Activated CD8-positive, alpha-beta memory T cell treated with anti-CD3 and anti-CD28 coated beads for 1 hour (primary cell): ENCODE measurements at places on chromosomes 3 and 15.
A peak's percentile ranks its signal among the peaks of the same experiment; 100 is the strongest.

DNA sequence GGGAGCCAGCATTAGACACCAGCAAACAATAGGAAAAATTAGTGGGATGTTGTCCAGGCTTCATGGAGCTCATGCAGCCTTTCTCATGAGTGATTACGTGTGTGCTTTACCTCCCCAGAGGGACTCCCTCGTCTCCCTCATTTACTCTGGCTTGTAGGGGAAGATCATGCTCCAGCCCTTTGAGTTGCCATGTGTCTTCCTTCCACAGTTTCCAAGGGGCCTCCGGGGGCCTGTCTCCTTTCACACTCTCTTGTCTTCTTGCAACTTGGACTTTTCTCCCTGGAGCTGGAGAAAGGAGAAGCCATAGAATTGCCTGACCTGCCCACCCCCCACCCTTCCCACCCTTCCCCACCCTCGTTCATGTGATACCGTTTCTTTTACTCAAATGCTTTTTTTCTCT is 98.7 kb downstream of the FAM43A start:
- DNase-seq = no peak

DNA sequence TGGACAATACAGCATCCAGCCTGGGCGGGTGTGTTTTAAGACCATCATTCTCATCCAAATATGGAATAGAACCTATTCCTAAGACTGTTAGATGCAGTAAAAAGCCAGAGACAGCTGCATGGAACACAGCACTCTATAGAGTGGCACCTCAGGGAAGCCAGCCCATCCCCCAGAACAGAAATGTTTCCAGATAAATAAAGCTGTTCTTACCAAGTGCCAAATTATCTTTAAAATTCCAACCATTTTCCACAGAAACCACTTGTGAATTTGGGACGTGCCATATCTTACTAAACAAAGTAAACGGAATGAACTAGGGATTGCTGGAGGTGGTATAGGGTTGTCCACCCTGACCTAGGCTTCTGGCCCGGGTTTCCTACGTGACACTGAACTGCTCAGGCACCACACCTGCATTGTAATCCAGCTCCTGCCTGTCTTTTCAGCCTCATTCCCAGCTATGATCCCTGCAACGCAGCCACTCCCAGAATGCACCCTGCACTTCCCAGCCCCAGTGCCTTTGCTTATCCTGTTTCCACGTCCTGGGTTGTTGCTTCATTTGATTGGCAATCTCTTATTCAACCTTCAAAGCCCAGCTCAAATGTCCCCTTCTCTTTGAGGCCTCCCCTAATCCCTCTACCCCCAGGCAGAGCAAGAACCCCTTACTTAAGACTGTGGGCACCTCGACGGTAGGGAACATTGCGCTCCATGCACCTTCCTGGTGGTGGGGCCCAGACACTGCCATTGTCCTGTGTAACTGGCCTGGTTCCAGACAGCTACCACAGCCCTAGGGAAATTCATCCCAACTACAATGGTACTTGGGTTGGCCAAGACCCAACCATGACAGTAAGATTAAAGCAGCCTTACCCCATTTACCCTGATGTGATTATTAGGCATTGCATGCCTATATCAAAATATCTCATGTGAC is 100.2 kb downstream of the IQSEC1 start:
- no peak for DNase-seq

DNA sequence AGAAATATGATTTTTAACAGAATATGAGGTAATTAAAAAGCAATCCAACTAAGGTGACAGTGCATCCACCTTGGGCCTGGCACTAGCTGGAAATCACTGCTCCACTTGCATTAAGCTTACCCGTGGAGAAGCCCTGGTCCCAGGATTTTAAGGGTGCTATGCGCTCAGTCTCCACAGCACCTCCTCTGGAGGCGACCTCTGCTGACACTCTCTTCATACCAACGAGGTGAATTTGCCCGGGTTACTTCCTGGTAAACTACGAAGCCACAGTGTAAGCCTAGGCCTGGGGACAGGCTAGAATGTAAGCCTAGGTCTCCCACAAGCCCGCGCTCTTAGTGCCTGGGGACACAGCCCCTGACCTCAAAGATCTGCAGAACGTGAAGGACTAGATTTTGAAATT is 793 bp downstream of the APOD start:
- no peak for DNase-seq

- DNase-seq = no peak
Observed at GRCh38 chr15:67085237-67085817, 19.9 kb downstream of the SMAD3 start.

GRCh38 chr3:196650740-196651311 is 11.3 kb downstream of the NRROS start:
- no peak for DNase-seq

DNA sequence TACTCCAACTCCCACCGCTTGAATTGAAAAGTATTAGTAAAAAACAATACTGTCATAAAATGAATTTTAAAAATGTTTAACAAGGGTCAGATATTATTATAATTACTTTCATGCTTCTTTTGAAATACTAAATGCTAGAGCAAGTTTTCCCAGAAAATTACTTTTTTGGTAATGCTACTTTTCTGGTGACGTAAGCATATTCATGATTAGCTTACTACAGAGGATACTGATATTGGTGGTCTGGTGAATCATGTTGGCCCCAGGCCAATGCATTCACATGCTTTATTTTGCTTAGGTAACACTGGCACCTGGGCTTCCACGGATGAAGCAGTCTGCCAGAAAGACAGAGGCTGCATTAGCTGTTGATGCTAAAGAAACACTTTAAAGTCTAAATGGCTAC is 12.4 kb downstream of the SPATA16 start:
- no peak for DNase-seq

GRCh38 chr15:74845581-74845980 is 2.6 kb upstream of the ULK3 start:
- no peak for DNase-seq

DNA sequence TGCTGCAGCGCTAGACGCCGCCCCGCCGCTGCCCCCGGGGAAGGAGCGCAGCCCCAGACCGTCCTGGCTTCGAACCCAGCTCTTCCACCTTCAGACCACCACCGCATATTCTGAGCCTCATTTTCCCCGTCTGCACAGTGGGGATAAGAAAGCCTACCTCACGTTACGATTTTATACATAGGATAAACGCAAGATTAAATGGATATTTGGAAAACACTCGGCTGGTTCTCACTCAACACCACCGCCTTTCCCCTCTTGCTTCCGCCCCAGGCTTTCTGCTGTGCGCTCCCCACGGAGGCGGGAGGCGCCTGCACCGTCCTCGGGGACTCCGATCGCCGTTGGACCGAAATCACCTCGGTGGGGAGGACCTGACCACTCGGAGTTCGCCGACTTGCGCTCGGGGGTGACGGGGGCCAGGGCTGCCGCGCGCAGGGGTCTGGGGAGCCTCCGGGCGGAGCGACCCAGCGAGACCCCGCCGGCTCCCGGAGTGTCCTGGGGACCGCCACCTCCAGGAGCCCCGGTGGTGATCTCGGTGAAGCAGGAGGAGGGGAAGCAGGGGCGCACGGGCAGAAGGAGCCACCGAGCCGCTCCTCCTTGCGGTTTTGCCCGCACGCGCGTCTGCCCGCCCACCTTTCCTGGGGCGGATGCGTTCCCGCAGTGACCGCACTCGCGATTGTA is 4.0 kb downstream of the FBXL22 start:
- DNase-seq = peak; percentile 37

GRCh38 chr3:84978843-84979242 is 20.1 kb downstream of the CADM2 start:
- DNase-seq = no peak

GRCh38 chr3:71129611-71130431 is 453.7 kb downstream of the FOXP1 start:
- DNase-seq = no peak

- no peak for DNase-seq
Observed at GRCh38 chr3:182936918-182937285, 43.4 kb downstream of the DCUN1D1 start.

DNA sequence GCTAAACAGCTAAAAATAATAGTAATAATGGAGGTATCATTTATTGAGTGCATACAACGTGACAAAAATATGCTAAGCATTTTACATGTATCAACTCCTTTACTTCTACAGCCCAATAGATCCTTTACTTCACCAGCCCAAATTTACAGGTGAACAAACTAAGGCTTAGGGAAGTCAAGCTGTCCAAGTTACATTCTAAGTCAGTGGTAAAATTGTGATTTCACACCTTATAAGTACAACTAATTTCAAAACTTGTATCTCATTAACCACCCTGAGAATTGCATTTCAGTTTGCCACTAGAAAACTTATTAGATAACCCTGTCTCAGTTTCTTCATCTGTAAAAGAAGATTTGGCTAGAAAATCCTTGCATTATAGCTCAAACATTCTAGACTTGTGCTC is 10.7 kb downstream of the SLC33A1 start:
- no peak for DNase-seq
